ENCODE measurements at places on chromosomes 5 and 9.

DNA sequence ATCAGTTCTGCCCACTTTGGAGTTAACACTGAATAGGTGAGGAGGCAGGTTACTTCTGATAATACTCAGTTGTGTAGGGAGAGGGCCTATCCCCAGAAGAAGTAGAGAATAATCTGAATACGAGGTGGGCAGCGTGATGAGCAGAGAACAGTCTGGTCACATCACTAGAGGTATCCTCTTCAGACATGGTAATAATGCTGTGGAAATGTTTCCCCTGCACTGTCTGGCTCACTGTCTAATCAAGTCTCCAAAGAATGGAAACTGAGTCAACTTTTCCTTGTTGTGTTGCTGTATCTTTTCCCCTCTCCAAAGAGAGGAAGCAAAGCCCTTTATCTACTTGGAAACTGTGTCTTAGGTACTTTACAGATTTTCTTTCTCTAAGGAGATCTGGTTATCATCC, 110.9 kb upstream of the ANKRD55 start:
- no peak for DNase-seq

- DNase-seq = no peak
These were observed 52.4 kb downstream of the MELK start for GRCh38 chr9:36625006-36625615.

GRCh38 chr5:78727786-78728761, 79.5 kb upstream of the LHFPL2 start:
- peak; percentile 43 for DNase-seq

GRCh38 chr5:80187421-80188090, 68.3 kb downstream of the SERINC5 start:
- no peak for DNase-seq

DNA sequence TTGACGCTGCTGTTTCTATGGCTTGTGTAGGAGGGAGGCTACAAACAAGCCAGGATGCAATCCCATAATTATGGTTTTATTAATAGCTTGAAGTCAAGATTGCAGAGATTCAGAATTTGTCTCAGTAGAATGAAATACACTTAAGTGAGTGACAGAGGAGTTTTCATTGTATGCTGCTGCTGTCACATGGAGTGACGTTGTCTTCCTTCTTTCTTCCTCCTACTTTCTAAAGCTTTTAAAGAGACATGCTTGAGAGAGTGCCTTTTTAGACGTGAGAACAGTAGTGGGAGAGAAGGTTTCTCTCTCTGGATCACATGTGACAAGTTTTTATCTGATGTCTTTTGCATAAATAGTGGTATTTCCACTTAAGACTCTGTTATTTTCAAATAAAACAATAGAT, 48.9 kb downstream of the MACIR start:
- no peak for DNase-seq

- DNase-seq = no peak
These were observed 75.3 kb upstream of the PJA2 start for GRCh38 chr5:109485030-109485429.

- DNase-seq = peak; percentile 46
These were observed 53.5 kb downstream of the RGS3 start for GRCh38 chr9:113516840-113517577.

- DNase-seq = no peak
These were observed 74.2 kb upstream of the SUSD1 start for GRCh38 chr9:112249277-112249676.

GRCh38 chr9:122791872-122792669, 3.3 kb downstream of the OR5C1 start:
- no peak for DNase-seq

DNA sequence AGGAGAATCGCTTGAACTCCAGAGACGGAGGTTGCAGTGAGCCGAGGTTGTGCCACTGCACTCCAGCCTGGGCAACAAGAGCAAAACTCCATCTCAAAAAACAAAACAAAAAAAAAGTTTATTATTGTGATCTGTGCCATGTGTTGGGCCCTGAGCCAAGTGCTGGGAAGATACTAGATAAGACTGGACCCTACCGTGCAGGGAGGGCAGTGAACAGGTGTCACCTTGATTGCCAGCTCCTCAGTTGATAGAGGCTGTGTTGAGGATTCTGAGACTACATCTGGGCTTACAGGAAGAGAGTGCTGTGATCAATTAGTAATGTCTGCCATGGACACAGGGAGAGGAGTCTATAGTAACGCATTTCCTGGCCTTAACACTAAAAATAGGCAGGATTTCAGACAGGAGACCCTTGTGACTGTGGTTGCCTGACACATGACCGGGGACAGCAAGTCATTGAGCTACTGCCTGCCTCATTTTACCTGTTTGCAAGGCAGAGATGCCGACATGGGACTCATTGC, 201.5 kb downstream of the C9orf50 start:
- no peak for DNase-seq

DNA sequence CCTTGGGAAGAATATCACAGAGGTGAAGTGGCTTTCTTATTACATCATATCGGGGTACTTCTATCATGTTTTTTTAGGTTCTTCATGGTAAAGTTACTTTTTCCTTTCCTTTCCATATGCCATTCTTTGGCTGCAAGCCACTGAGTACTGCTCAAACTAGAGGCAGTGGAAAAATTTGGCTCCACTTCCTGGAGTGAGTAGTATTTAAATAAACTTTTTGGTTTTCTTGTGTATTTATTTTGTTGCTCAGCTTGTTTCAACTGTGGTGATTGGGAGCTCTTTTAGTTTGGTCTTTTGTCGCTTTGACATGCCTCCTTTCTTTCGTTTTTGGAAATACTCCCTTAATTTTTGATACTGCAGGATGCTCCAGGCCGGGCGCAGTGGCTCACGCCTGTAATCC, 69.8 kb downstream of the WDR70 start:
- no peak for DNase-seq

DNA sequence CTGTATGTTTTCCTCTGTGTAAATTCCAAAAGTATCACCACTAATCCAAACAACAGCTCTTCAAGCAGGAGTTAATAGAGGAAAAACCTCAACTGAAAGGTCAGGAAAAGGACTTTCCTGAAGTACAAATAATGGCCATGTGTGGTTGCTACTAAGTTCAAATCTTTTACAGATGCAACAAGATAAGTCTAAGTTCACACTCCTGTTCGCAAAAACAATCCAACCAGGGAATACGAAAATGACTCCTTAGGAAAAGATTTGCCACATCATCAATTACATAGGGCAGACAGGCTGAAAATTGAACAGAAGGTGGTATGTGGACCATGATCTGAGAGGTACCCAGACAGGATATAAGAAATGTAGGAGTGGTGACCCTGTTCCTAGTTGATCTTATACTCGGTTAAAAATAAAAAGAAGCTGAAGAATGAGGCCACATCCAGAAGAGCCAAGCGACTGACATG, 210.2 kb downstream of the TSSK1B start:
- no peak for DNase-seq

DNA sequence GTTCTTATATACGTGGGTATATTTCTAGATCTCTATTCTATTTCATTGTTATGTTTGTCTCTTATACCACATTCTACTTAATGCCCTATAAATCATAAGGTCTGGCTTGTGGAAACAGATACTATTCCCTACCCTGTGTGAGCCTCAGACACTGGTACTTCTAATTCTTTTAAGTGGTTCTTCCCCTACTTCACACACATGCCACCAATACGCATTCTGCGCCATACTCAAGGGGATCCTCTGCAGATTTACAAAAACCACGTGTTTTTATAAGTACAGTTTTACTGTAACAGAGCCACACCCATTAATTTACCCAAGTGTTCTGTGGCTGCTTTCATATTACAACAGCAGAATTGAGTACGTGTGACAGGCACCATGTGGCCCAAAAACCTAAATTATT, 195.6 kb downstream of the SAXO1 start:
- DNase-seq = no peak

GRCh38 chr5:143168921-143169810, 234.3 kb downstream of the NR3C1 start:
- DNase-seq = no peak

DNA sequence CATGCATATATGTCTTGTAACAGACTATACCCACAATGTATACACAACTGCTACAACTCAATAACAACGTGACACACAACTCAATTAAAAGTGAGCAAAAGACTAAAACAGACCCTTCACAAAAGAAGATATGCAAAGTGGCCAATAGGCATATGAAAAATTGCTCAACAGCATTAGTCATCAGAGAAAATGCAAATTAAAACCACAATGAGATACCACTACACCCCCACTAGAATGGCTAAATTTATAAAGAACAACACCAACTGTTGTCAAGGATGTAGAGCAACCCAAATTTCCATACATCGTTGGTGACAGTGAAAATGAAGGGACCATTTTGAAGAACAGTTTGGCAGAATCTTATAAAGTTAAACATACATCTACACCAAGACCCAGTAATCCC, 38.9 kb downstream of the GABRB2 start:
- peak; percentile 3 for DNase-seq

- no peak for DNase-seq
These were observed 9.8 kb upstream of the MARCOL start for GRCh38 chr5:148228392-148228984.

- no peak for DNase-seq
These were observed 58.2 kb downstream of the FBXO4 start for GRCh38 chr5:41983284-41983683.

- no peak for DNase-seq
These were observed 56.5 kb upstream of the RAI14 start for GRCh38 chr5:34599471-34600117.

DNA sequence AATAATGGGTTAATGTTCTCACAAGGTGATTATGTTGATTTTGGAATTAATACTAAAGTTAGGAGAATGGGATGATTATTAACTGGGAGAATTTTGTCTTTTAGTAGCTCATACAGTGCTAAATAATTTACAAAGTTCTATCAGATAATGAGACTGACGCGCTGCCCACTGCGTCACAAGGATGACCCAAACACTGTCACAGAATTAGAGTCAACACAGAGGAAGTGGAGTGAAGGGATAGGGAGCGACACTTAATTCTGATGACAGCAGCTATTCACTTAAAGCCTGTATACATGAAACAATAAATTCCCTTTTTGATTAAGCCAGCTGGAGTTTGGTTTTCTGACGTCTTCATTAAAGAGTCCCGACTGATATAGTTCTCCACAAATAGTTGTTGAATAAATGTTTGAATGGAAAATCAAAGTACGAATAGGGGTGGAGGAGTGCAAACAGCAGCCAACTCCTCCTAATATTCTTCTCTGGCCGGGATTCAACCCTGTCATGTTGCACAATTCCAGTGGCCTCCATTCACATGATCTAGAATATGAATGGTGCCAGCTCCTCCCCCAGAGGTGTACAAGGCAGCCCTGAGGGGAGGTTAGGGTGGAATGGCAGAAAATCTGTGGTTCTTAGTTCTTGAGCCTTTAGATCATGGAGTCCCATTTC, 140.3 kb downstream of the PCSK1 start:
- DNase-seq = no peak

DNA sequence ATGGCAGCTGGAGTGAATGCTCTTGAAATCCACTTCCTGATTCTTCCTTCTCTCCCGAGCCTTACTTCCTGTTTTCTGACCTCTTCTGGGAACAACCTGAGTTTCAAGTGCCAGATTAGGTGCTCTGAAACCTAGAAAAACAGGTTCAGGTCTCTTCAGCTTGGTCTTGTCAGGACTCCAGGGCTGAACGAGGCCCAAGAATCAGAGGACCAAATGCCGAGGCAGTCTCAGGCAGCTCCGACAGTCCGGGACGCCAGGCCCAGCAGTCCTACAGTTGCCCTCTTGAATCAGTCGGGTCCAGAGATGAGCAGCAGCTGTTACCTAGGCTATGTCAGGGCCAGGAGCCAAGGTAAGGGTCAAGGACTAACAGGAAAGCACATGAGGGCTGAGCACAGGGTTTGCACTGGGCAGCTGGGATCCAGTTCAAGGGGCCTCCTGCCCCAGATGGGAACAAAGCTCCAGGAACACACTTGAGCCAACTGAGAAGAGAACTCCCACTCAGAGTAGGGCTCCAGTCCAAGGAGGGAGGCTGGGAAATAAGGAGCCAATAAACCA, 38.3 kb upstream of the ADRA1B start:
- DNase-seq = no peak

- DNase-seq = no peak
These were observed 1.5 kb upstream of the SARDH start for GRCh38 chr9:133739408-133740280.

- DNase-seq = no peak
These were observed 44.2 kb upstream of the GNPDA1 start for GRCh38 chr5:142056816-142057696.

- no peak for DNase-seq
These were observed 19.7 kb upstream of the LRRC70 start for GRCh38 chr5:62558941-62559340.

GRCh38 chr5:103041071-103041676, 78.8 kb downstream of the GIN1 start:
- DNase-seq = peak; percentile 63

DNA sequence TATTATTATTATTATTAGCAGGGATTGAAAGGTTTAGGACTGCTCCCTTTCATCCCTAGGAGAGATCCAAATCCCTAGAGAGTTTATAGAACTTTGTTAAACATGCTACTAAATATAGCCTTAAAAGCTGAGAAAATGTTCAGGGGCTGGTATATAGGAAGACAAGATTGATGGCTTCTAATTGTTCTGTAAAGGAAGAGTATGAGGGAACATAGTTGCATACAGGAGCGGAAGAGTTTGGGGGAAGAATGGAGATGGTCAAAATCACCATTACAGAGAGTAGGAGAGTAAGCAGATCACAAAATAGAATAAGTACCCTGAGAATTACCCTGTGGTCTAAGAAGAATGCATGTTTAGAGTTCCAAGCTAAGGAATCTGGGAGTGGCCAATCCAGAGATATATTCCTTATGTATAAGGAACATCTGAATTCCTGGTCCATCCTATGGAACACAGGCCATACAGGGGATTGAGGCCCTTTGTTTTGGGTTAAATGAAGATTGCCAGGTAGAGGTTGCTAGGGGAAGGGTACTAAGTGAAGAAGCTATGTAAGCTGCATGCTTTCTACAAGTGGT, 158.0 kb upstream of the APC start:
- no peak for DNase-seq

Measured in NAMALWA (cell line).